ENCODE measurements at places on chromosomes 2 and 18.

DNA sequence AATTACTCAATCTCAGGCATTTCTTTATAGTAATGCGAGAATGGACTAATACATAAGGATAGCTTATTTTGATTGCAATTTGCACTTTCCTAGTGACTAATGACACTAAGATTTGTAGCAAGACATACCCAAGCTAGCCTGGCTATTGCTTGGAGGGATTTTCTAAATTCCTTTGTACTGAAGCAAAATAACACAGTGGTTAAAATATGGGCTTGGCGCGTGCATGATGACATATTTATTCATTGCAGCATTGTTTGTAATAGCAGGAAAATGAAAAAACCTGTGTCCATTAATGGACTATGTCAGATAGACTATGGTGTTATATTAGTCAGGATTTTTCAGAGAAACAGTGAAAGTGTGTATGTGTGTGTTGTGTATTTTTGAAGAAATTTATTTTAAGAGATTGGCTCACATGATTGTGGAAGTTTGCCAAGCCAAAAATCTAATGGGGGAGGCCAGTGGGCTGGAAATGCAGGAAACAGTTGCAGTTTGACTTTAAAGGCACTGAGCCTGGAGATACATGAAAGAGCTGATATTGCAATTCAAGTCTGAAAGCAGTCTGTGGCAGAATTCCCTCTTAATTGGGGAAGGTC lies 16.7 kb upstream of the LAPTM4A start:
- no peak for DNase-seq

DNA sequence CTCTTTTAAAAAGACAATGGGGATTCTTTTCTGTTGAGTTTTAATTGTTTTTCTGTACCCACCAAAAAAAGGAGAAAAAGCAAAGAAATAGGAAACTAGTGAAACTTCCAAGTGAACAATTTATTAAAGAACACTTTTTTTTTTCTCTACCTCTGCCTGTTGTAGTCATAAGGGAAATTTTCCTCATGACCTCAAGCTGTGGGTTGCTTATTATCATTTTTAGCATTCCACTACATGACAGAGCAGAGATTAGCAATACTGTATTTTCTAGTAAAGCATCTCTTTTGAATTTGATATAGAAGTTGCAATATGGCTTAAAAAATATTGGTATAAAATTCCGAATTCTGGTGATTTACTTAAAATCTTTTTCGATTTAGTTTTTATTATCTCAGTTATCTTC lies 87.9 kb upstream of the LRRTM1 start:
- DNase-seq, result no peak

DNA sequence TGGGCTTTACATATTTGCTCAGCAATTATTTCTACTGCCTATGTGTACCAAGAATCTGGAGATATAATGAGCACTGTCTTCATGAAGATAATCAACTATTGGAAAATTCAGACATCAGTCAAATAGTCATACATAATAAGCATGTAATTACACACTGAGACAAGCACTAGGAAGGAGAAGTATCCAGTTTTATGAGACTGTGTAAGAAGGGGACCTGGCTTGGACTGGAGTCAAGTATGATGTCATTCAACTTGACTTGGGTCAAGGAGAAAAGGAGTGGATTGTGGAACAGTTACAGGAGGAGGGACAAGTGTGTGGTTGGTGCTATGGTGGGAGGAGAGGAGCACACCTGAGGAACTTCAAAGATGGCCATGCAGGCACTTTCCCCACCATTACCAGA lies 419.8 kb upstream of the TRIB2 start:
- no peak for DNase-seq

- no peak for DNase-seq
Observed at GRCh38 chr2:107738266-107738665, 88.4 kb upstream of the RGPD4 start.

GRCh38 chr2:235745597-235745996 lies 251.8 kb downstream of the AGAP1 start:
- DNase-seq, result no peak

DNA sequence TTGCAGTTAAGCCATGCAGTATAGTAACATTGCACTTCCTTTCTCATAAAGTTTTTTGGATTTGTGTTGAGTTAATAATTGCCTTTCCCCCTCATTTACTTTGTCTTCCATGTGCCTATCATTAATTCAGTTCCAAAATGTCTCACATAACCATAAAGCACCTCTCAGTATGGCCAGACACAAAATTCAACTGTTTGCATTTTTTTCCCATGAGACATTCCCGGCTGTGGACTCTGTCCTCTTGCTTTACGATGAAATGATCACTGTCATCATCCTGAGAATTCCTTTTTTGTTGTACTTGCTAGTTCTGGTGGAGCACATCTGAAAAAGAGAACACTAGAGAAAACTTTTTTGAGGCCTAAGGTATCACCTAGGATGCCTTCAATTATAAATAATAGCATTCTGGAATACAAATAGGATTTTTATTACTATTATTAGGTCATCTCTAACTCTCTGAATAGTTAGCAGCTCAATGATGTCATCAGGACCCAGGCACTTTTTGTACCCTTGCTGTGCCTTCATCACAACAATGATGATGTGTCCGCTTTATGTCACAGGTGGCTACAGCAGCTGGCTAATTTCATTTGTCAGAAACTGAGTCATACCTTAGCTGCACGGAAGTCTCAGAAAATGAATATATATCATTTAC lies 8.5 kb upstream of the ATP8B1 start:
- DNase-seq, result peak; percentile 23

GRCh38 chr2:156837635-156838370 lies 401.6 kb downstream of the GPD2 start:
- no peak for DNase-seq

GRCh38 chr2:23292024-23292423 lies 93.0 kb upstream of the KLHL29 start:
- peak; percentile 40 for DNase-seq

DNA sequence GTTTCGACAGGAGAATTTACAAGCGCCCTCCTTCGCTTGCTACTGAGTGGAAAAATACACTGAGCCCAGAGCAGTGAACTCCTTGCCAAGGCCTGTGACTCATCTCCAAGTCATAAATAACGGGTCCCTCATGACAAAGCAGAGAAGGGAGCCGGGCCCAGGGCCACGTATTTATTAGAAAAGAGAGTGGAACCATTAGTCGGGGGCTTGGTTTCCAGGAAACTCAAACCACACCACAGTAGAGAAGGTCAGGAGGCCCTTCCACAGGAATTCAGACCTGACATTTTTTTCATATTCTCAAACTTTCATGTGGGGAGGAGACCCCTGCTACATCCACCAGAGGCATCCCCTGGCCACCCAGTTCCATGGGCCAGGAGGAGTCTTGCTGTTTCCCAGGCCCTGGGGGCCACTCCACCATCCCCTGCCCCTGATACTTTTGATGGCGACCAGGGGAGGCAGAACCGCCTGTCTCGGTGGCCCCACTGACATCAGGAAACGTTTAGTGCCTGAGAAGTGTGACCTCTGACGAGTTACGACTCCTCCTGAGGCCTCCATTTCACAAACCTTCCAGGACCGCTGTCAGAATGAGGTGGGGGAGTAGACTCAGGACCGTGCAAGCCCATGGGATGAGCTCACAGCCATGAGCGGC lies 289.7 kb downstream of the DYSF start:
- DNase-seq, result peak; percentile 59
